Activated CD4-positive, alpha-beta T cell treated with anti-CD3 and anti-CD28 coated beads, Interleukin-2, amount 50 U/mL, for 4 hours (primary cell): ENCODE measurements at places on chromosomes 6 and 20.

GRCh38 chr6:42021847-42022754 is 28.2 kb upstream of the TAF8 start:
- peak; percentile 61 for DNase-seq

DNA sequence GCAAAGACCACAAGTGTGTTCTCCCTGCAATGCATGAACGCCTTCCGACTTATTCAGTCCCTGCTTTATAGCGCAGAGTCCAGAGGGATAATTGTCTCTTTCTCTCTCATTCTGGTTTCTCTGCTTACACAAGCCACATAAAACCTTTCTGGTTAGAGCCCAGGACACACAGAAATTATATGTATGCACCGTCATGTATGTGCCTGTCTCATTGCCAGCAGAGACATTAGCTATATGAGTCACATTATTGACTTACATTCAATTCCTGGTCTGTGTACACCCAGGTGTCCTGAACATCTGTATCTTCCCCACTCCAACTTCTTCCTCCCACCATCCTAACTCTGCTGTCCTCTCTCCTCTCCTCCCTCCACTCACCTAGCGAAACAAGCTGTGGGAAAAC is 44.0 kb downstream of the LRFN2 start:
- DNase-seq, result no peak

GRCh38 chr6:14380086-14380820 is 262.7 kb downstream of the CD83 start:
- no peak for DNase-seq

DNA sequence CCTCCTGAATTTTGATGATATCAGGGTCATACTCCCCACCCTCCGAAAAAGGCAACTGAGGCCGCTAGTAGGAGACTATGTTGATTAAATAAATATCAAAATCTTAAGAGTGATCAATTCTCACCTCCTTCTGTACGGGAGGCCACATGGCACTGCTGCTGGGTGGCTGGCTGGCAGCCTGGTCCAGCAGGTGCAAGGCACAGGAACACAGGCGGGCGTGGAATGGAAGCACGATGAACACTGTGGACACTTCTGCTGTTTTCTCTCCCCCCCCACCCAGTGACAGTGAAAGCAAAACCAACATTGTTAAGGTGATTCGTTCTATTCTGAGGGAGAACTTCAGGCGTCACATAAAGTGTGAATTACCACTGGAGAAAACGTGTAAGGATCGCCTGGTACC is 9.7 kb upstream of the CLDN20 start:
- DNase-seq, result no peak

- no peak for DNase-seq
Observed at GRCh38 chr6:16591396-16592222, 169.7 kb downstream of the ATXN1 start.

DNA sequence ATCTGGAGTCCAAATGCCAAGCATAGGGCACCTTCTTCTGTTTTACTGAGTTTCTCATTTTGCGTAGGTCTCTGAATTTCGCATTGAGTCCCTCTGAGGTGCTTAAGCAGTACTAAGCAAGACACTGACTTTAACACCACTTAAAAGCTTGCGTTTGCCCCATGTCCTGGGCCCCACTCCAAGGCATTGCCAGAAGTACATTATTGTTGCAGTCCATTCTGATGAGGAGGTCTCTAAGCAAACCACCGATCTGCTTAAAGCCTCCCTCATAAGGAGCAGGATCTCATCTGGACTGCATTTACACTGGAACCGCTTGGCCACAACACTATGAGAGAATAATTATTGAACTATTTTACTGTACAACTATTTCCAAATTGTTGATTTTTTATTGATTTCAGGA is 16.3 kb downstream of the BMP2 start:
- no peak for DNase-seq

GRCh38 chr6:148247386-148248063 is 95.1 kb upstream of the SASH1 start:
- no peak for DNase-seq

DNA sequence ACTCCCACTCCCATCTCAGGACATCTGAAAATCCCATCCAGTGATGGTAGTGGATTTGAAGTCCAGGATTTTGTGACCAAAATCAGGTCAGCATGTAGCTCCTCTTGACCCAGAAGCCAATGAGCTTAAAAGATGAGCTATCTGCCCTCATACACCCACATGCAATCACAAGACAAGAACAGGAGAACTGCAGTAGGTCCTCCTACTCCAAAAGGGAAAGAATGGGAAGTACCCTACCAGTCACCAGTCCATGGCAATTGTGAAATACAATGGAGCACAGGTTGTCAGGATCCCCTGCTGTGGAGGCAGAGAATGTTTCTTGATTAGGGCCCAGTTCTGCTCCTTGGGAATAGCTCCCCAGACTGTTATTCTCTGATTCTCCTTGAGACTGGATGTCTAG is 347.3 kb upstream of the CNR1 start:
- DNase-seq, result no peak

DNA sequence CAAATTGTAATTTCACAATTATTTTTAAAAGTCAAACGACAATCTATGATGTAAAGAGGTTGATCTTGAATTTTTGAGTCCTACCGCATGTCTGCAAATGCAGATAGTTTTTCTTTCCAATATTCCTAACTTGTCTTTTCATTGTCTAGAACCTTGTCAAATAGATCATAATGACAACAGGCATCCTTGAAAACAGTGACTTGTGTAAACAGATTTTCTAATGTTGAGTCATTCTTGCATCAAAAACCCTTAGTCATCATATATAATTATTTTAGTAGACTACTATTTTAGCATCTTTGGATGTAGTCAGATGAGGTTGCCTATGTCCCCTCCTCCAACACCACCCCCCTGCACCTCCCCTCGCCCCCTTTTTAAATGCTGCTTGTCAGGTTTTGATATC is 43.8 kb downstream of the BMP6 start:
- DNase-seq, result no peak

DNA sequence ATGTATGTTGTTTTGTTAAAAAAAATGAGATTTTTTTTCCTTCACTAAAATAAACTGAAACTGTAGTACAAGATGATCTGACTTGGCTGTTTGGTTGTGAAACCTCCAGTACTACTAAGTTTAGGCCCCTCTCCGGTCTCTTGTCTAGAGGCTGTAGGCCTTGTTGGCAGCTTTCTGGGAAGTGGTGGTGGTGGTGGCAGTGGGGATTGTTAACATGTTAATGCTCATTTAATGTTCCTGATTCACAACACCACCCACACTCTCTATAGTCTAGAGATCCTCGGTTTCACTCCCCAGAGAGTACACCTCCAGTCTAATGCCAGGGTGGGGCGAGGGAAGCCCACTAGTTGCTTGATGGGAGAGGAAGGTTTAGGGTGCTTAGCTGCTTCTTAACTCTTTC is 24.1 kb downstream of the STK4 start:
- peak; percentile 22 for DNase-seq
